ENCODE measurements at places on chromosomes 7 and 10.
A peak's percentile ranks its signal among the peaks of the same experiment; 100 is the strongest.

GRCh38 chr7:27109466-27110185 lies 7.1 kb upstream of the HOXA2 start:
- no peak for DNase-seq

GRCh38 chr10:130954326-130954905 lies 357.1 kb downstream of the TCERG1L start:
- DNase-seq: no peak

DNA sequence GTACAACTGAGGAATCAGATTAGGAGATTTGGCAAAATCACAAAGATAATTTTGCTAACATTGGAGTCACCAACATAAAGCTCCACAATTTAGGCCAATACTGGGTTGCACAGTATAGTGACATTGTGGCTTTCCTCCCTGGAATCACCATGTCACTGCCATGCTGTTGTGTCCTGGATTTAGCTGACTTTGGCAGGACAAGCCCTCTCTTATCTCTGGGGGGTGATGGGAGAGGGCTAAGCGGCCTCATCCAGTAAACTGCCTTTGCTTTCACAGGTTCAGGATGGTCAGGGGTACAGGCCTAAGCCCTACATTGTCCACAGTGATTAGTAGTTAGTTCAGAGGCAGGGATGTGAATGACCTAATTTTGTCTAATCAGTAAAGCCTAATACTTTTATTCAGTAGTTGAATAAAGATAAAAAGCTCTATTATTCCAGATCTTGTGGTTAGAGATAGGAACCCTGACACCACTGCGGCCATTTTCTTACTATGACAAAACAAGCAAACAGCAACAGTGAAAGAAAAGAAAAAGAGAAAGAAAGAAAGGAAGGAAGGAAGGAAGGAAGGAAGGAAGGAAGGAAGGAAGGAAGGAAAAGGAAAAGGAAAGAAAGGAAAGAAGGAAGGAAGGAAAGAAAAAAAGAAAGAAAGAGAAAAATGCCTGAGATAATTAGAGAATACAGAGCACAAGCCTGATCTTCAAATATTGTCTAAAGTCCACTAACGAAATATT lies 140.1 kb downstream of the ETV1 start:
- DNase-seq: no peak

- DNase-seq: no peak
Observed at GRCh38 chr7:80999100-80999499, 80.2 kb upstream of the SEMA3C start.

DNA sequence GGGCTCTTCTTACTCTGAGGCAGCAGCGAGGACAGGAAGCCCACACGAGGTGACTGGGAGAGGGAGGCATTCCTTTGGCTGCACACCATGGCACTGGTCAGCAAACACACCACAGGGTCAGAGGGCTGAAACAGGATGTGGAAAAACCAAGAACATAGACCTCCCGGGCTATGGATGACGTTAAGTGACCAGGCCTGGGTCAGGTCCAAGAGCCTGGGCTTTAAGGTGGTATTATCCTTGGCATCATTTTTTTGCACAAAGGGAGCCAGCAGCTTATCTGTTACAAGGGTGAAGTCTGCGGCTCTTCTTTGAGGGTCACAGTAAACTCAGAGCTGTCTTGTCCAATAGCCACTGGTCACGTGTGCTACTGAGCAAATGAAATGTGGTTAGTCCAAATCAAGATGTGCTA lies 7.0 kb downstream of the WDR91 start:
- DNase-seq: no peak

- DNase-seq: no peak
Observed at GRCh38 chr10:132114953-132115520, 49.3 kb downstream of the JAKMIP3 start.

GRCh38 chr7:66741710-66742049 lies 1.1 kb downstream of the RABGEF1 start:
- DNase-seq: no peak

DNA sequence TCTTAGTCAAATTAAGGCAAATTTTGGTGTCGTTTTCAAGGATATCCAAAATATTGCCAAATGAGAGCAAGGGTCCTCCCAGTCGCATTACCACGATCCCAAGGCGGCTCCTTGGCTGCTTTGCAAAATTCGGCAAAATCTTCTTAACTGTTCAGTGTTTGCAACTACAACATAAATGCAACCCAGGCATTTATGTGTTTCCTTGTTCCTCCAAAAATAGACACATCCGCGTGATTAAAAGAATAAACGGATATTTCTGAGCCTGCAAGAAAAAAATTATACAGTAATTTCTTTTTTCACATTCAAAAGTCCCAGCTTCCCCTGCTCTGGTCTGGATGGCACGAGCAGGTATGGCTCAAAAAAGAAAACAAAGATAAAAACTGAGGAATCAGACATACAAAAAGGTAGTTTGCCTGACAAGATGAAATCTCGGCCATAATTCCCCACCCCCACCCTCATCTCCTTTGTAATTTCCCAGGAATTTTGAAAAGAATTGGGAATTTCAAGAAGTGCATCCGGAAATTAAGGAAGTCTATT lies 6.0 kb downstream of the SKIDA1 start:
- DNase-seq: no peak

DNA sequence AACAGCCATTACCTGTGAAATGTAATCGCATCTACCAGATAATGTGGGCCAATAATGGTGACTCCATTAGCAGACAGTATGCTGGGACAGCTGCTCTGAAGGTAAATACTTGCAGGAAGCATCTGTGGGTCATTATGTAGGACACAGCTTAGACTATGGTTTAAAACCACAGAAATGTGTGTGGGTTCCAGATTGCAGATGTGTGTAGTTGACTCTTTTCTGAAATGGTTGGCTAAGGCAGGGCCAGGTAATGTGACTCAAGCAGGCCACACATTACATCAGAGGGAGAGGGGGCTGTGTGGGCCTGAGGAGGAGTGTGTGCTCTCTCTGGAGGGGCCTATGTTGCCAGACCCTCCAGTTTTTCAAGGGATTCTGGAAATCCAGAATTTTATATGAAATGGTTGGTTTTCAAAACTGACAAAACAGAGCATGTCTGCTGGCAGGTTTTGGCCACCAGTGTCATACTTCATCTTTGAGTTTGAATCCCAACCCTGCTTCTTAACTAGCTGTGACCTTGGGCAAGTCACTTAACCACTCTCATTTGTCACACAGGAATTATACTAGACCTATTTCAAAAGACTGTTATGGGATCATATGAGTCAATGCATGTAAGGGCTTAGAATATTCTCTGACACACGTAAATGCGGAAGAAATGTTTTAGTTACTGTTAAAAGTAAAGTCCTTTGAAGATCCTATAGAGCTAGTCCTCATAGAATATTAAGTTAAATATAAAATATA lies 64.5 kb downstream of the MCMBP start:
- DNase-seq: no peak

DNA sequence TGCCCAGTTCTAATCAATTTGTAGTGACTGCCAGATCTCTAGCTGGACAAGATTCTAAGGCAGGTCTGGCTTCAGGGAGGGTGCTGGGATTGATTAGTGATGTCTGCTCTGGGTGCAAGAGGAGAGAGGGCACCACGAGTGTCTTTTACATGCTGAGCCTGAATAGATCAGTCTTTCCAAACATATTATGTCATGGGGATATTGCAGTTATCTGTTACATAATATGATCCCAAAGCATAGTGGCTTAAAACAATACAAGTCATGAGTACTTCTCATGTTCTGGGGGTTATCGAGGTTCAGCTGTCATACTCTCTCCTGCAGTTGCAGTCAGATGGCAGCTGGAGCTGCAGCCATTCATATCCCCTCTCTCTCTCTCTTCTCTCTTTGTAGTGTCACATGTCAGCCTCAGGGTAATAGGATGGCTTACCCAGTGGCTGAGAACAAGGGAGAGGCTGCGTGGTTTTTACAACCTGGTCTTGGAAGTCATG lies 26.0 kb downstream of the SLC29A3 start:
- no peak for DNase-seq

DNA sequence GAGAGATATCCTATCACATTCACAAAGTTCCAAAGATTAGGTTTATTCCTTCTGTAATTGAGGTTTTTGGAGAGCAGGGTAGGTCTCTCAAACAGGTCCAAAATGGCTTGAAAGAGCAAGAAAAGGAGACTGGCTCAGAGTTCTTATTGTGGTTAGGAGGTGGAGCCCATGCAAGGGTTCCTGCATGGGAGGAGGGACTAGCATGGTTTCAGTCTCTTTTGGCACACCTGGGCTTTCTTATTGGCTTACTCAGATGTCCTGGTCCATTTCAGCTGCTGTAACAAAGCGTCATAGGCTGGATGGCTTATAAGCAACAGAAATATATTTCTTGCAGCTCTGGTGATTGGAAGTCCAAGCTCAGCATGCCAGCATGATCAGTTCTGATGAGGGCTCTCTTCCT lies 493.1 kb downstream of the REEP3 start:
- DNase-seq: no peak

DNA sequence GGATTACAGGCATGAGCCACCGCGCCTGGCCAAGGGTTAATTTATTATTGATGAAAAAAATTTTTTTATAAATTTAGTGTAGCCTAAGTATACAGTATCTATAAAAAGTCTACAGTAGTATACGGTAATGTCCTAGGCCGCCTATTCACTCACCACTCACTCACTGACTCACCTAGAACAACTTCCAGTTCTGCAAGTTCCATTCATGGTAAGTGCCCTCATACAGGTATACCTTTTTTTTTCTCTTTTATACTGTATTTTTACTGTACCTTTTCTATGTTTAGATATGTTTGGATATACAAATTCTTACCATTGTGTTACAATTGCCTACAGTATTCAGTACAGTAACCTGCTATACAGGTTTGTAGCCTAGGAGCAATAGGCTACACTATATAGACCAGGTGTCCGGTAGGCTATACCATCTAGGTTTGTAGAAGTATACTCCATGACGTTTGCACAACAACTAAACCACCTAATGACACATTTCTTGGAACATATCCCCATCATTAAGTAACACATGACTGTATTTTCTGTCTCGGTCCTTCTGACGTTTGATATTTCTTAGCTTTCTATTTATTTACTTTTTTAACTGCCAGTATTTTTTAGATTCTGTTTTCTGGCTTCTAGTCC lies 23.4 kb downstream of the IRF5 start:
- DNase-seq: no peak

- DNase-seq: no peak
Observed at GRCh38 chr7:6344278-6344677, 71.9 kb upstream of the CYTH3 start.

DNA sequence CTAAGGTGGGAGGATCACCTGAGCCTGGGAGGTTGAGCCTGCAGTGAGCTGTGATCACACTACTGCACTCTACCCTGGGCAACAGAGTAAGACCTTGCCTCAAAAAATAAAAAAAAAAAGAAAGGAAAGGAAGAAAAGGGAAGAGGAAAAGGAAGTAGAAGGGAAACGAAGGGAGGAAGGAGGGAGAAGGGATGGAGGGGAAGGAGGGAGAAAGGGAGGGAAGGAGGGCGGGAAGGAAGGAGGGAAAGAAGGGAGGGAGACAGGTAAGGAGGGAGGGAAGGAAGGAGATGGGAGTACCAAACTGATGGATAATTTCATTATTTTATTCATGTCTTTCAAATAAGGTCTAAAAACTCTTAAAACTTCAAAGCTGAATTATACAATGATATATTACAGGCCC lies 106.3 kb downstream of the KMT2C start:
- no peak for DNase-seq

- no peak for DNase-seq
Observed at GRCh38 chr10:19252531-19252930, 203.9 kb downstream of the MALRD1 start.

DNA sequence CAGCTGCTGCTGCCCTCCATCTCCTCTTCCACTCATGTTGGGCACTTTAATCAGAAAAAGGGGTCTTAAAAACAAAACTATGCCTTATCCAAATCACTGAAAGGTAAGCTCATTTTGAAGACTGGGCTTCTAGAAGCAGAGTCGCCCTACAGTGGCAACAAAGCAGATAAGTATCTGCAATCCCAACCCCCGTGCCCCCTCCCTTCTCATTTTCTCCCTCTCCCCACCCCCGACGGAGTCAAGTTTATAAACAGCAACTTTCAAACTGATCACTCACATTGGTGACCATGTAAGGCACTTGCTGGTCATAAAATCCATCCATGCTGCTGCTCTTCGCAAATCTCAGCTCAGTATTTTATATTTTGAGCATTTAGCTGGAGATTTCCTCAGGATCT lies 738 bp downstream of the ETV1 start:
- peak; percentile 31 for DNase-seq

DNA sequence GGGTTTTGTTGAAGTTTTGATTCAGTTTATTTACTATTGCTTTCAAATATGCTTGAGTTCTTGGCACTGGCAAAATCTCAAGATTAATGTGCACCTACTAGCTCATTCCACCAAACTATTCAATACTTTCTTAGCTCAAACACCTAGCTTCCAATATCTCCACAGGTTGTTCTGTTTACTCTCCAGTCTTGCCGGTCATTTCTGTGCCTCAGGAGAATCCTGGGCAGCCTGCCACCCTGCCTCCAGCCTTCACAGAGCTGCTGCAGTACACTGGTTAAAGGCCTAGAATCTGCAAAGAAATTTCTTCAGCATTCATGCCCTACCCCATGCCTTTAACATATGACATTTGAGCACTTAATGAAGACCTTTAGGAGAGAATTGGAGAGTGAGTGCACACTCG lies 4.0 kb upstream of the TMEM106B start:
- no peak for DNase-seq

- no peak for DNase-seq
Observed at GRCh38 chr7:27551803-27552400, 110.8 kb downstream of the HIBADH start.

DNA sequence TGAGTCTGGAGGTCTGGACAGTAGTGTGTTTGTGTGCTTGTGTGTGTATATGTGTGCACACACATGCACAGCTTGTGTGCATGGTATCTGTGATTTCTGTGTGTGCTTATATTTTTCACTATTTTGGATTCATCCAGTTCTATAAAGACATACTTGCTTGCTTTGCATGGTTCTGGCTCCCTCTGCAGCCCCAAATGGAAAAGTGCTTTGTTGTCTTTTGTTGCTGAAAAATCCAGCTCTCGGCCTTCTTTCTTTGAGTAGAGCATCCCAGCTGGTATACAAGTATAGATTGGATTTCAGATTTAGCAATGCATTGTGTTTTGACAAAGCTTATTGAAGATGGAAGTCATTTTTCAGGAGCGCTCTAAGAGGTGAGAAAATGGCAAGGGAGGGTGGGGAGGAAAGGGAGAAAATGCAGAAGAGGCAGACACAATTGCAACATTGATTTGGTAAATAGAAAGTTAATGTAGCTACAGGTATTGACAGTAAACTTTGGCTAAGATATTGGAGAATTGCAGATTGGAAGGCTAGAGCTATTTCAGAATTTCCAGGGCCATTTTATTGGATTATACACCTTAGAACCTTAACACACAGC lies 333.9 kb downstream of the AUTS2 start:
- peak; percentile 59 for DNase-seq

DNA sequence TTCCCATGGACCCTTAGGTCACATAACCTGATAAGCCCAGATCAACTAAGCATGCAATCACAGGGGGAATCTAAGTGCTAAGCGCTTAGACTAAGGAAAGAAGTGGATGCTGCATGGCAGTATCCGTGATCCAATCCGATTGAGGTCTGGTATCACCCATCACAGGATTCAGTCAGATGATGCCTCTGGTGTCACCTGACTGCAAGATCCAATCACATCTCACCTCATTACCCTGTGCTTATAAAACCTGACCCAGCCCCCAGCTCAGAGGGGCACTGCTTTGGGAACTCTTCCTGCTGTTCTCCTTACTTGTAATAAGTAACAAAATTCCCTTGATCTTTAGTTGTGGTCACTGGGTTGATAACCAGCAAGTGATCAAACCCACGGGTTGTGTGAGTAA lies 84.7 kb upstream of the TMEM168 start:
- no peak for DNase-seq

- no peak for DNase-seq
Observed at GRCh38 chr10:104220522-104220921, 11.6 kb downstream of the CFAP43 start.
